ENCODE measurements at places on chromosomes 7 and 10. TPM values are rescaled to one million over a fixed set of nuclear protein-coding genes. Genes with fewer than 3 reads are reported as not detected.
A peak's percentile ranks its signal among the peaks of the same experiment; 100 is the strongest.

The SEMA4G gene
- total RNA-seq, result 0.53 TPM

The FGL2 gene
- 0.93 TPM for total RNA-seq

GRCh38 chr10:51846856-51847506 lies 147.6 kb upstream of the CSTF2T start:
- DNase-seq, result no peak

The SHTN1 gene
- 0.31 TPM for total RNA-seq

DNA sequence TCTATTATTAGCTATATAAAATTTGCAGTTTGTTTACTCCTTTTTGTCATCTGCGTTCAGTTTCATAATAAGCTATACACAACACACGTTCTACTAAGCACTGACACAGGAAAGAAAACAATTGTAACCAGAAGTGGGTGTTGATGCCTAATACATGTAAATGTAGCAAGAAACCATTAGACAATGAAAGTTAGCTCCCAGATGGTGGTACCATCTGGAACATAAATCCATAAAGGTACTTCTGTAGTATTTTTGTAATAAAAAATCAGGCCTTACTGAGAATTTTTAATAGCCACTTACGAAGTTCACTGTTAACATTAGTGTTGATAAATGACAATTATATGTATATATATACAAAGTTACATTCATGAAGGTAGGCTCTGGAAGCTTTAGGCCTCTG lies 194.7 kb downstream of the KCND2 start:
- DNase-seq, result no peak

The INHBA gene
- total RNA-seq, result 0.19 TPM

- no peak for DNase-seq
These were observed 186.8 kb upstream of the LRGUK start for GRCh38 chr7:133940368-133940767.

The HHEX gene
- total RNA-seq, result 0.34 TPM

DNA sequence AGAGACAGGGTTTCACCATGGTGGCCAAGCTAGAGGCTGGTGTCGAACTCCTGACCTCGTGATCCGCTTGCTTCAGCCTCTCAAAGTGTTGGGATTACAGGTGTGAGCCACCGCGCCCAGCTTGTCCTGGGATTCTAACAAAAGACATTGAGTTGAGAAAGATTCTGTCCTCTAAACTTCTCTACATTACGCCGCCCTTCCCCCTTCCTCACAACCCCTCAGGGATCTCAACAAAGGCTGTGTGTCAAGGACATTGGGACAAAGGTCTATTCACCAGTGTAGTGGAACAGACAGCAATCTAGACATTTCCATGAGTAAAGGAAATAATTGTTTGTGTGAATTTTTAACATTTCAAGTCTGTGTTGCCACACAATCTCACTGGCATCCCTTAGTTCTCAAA lies 68.8 kb upstream of the KIF5B start:
- no peak for DNase-seq

DNA sequence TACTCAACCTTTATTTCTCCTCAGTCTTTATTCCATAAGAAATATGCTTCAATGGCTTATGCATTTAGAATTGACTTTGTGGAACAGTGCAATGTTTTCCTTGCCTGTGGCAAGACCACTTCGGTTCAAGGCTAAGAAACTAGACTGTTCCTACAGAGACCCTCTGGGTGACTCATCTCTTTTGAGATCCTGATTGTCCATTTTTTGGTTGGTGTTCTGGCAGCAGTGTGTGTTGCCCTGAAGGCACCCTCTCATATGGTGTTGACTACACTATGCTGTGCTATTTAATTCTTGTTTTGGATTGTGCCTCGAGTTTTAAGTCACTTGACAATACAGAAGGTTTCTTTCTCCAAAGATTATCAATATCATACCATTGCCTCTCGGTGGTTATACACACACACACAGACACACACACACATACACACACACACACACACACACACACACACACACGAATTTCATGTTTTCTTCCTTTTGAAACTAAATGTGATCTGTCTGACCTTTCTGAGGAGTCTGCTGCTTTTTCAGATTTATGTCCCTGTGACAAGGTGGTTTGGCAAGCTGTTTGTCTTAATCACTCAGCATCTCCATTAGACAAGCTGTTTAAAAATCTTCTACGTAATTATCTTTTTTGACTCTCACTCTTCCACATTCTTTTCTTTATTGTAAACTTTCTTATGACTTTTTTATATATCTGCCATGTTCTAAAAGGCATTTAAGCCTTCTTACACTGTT lies 187.2 kb downstream of the VTI1A start:
- DNase-seq, result no peak

GRCh38 chr10:131817866-131818509 lies 82.8 kb upstream of the PPP2R2D start:
- no peak for DNase-seq

The HIPK2 gene
- 28.7 TPM for total RNA-seq

The GIMAP1 gene
- 9.3 TPM for total RNA-seq

The TFAM gene
- 72.4 TPM for total RNA-seq

GRCh38 chr10:4812046-4812445 lies 14.0 kb upstream of the AKR1E2 start:
- DNase-seq, result no peak

DNA sequence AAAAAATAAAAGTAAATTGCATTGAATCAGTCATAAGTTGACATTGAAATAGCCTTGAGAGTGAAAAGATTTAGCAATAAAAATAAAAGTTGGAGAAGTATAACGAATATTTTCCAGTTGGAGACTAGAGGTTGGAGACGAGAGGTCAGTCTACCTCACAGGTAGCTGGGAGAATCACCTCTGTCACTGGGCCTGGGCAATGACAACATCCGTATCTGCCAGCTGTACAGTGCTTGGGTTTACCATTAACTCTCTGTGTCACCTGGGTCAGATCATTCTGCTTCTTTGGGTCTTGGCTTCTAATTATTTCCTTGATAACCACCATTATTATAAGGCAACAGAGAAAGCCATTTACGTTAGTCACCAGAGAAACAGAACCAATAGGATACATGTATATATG lies 62.0 kb upstream of the STEAP4 start:
- DNase-seq, result no peak

- peak; percentile 92 for DNase-seq
These were observed at the start of gene ZNF212 for GRCh38 chr7:149239345-149240143. Gene ZNF212 (plus strand): TSS chr7:149239651. CDS start chr7:149239779, 128 bp downstream.

The POLR2J3 gene
- total RNA-seq, result 67.1 TPM

GRCh38 chr10:4167216-4167615 lies 382.2 kb upstream of the KLF6 start:
- no peak for DNase-seq

GRCh38 chr10:34473174-34474008 lies 341.7 kb downstream of the PARD3 start:
- no peak for DNase-seq

DNA sequence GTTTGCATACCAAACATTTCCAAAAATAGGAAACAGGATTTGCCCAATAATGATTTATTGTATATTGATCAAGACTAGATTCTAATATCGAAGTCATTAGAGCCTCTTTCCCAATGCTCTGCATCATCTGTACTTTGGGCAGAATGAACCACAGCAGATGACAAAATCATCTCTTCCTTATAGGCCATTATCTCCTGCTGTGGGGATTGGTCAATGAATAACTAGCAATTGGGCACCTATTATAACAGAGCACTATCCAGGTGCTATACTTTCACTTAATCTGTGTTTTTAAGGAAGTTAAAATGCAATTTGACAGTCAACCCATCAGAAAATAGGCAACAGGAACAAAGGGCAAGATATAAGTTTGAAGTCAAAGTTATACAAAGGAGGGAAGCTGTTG lies 290.3 kb downstream of the AHR start:
- no peak for DNase-seq

The CDC14C gene
- total RNA-seq, result not detected

GRCh38 chr7:47183862-47184590 lies 397.9 kb downstream of the TNS3 start:
- DNase-seq, result no peak

- DNase-seq, result peak; percentile 28
These were observed 7.3 kb downstream of the IL2RA start for GRCh38 chr10:6054884-6055283.

The PLEKHS1 gene
- not detected for total RNA-seq

GRCh38 chr10:817371-817770 lies 114.1 kb downstream of the LARP4B start:
- no peak for DNase-seq

GRCh38 chr7:150330211-150330885 lies 7.0 kb upstream of the ACTR3C start:
- DNase-seq, result no peak

DNA sequence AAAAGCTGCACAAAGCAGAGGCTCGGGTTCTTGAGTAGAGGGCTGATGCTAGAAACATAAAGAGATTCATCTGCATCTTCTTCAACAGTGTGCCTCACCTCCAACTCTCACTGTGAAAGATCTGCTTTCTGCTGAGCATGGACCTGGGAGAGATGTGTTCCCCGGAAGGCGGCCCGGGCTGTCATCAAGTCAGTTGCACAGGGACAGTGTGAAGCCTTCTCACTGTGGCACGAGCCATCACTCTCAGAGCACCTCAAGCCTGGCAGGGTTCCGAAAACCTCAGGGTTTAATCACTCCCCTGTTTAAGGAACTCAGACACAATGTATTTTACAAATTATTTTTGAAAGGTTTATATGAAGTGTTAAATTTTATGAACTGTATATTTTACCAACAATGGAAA lies 98.7 kb downstream of the RBM20 start:
- no peak for DNase-seq

DNA sequence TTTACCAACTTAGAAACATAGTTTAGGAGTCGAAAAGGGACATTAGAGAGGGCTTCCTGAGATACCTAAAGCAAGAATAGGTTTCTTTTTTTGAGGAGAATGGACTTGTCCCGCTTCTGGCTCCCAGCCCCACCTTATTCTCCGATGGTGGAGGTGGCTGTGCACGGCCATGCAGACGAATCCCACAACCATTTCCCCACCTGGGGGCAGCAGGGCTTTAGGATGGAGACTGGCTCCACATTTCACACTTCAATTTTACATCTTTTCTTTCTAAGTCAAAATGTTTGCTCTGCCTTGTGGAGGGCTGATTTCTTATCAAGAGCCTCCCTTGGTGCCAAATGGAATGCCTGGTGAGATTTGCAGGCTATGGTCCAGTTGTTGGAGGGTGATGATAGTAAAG lies 118.5 kb downstream of the GLRX3 start:
- no peak for DNase-seq

The TIAL1 gene
- total RNA-seq, result 224 TPM

- no peak for DNase-seq
These were observed 11.7 kb downstream of the ORAI2 start for GRCh38 chr7:102444961-102445673.

DNA sequence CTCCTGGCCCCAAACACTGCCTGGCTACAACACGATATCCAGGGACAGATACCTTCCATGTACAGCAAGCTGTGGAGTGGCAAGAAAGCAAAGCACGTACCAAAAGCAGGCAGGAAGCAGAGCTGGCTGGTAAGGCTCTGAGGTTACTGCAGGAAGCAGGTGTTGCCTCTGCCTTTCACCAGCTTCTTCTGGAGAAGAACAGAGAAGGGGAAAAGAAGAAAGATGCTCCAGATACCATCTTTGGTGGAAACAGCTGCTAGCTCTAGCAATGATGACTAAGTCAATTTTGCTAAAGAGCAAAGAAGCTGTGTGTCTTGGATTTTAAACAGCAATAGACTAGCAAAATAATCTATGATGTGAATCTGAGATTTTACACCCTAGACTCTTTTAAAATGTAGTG lies 34.9 kb upstream of the PRSS1 start:
- DNase-seq, result no peak
